Activated CD4-positive, alpha-beta T cell treated with anti-CD3 and anti-CD28 coated beads for 48 hours (primary cell): ENCODE measurements at places on chromosomes 12 and 14.

- DNase-seq: no peak
Measured at GRCh38 chr12:106178562-106178961, 39.8 kb upstream of the NUAK1 start.

DNA sequence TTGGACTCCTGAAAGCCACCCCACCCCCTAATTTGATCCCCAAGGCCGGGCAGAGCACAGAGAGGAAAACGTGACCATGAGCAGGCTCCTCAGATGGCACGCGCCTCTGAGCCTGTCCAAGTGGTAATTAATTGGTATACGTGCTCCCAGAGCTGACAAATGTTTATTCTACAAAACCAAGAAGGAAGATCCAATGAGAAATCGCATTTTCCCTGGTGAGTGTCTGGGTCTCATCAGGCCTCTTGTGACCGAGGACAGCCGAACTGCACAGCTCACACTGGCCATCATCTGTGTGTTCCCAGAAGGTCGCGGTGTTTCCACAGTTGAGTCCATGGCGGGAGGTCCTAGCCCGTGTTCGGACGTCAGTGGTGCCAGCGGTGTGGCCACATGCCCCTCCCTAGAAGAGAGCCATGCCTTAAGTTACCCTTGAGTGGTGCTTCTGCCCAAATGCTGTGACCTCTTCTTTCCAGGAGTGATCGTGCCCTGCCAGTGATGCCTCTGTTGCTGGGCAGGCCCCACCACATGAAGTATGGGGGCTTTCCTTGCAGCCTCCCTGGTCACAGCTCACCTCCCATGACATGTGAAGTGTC lies 317.5 kb upstream of the RTL1 start:
- DNase-seq: no peak

DNA sequence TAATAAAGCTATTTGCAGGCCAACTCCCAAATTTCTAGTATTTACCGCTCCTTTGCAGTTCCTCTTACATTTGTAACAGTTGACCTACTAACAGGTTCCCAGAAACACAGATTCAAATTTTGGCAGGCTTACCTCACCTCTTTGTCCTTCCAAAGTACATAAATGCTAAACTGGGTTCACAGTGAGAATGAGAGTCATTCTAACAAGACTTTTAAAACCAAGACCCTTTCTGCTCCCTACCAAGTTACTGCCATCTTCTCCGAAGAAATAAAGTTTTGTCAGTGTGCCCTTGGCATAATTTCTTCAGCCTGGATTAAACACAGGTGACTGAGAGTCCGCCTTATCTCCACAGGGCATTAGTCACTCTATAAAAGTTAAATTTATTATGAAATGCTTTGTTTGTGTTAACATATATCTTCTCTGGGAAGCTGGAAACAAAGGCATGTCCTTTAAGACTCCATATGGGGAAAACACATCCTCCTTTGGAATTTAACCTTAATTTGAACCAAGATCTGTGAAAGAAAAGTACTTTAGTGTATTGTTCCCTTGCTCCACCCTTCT lies 28.2 kb downstream of the FOXA1 start:
- no peak for DNase-seq

GRCh38 chr12:115988625-115989563 lies 288.6 kb downstream of the MED13L start:
- no peak for DNase-seq

DNA sequence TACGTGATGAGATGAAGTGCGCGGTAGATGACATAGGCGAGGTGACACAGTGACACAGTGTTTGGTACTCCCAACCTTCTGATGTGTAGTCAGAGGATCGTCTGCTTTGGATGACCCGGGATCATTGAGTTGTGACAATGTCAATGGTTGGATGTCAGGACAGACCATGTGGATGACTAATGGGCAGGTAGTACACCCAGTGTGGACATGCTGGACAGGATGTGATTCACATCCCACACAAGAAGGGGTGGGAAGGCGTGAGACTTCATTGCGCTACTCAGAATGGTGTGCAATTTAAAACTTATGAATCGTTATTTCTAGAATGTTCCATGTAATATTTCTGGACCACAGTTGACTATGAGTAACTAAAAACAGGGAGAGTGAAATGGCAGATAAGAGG lies 23.8 kb downstream of the MAP3K9 start:
- no peak for DNase-seq

DNA sequence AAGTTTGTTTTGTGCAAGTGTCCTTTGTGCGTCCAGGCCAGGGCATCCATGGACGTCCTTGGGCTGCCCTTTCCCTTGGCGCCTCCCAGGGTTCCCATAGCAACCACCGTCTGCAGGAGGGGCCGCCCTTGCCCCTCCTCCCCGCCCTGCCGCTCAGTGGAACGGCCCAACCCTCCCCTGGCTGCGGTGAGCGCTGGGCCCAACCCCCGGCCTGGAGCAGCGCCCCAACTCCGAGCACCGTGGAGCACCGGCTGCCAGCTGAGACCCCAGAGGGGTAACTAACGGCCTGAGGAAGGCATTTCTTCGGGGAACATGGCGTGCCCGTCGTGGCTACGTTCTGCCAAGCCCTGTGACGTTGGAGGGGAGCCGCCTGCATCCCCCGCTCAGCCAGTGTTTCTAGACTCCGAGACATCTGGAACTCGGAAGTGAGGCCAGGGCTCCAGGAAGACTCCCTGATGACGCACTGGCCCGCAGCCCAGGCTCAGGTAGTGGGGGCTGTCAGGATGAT lies 5.3 kb upstream of the ACACB start:
- DNase-seq: peak; percentile 64

GRCh38 chr14:54001189-54001878 lies 44.7 kb upstream of the BMP4 start:
- no peak for DNase-seq

DNA sequence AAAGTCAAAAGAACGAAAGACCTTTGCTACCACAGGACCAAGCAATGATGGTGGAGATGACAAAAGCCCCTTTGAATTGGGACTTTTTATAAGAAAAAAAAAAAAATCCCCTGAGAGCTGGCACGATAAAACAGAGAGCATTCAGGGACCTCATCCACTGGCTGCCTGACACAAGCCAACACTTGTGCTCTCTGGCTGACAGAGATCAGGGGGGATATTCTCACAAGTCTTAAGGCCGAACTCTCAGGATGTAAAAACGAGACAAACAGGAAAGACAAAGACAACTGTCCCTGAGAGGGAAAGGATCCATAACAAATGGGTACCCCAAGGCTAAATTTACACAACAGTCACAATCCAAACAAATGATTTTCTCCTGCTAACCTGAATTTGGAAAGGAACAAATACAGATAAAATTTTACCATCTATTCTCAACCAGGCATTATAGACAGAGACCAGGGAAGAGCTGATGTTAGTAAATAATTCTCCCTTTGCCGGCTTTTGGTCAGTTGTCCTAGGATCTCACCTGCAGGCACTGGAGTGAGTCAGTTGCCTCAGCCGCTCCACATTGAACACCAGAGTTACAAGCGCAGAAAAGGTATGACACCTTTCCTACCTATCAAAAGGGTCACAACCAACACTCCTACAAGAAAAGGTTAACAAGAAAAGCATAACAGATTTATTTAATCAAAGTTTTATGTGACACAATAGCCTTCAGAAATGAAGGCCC lies 37.9 kb upstream of the GARIN6 start:
- no peak for DNase-seq
